ENCODE measurements at places on chromosomes 4 and X.

- no peaks in the 10 kb centered on the region for H3K4me1 ChIP-seq
- peak; percentile 74 for DNase-seq
- no peaks in the 10 kb centered on the region for H3K36me3 ChIP-seq
- H3K4me3 ChIP-seq: no peak overlapping the region
- H3K27ac ChIP-seq: no peak overlapping the region
Measured at GRCh38 chrX:107324493-107325310, 118.3 kb downstream of the DNAAF6 start.

DNA sequence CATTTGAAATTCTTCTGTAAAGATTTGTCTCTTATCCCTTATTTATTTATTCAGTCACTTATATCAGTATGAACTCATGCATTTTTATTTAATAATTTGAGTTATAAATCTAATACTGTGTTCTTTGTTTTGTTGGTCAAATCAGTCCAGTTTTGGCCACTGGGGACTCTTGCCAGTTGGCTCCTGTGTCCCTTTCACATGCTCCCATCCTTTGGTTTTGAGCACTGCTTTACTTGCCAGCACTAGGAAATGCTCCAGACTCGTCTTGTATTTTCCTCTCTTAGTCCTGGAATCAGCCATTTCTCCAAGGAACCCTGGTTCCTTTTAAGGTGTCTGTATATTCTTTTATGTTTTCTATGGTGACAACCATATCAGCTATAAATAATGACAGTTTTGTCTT is 28.1 kb downstream of the KANTR start:
- no peaks in the 10 kb centered on the region for H3K27me3 ChIP-seq
- no peaks in the 10 kb centered on the region for H3K4me1 ChIP-seq
- no peak overlapping the region for H3K4me3 ChIP-seq
- no peaks in the 10 kb centered on the region for H3K36me3 ChIP-seq

GRCh38 chrX:118504581-118504980 is 9.0 kb downstream of the DOCK11 start:
- H3K36me3 ChIP-seq: no peaks in the 10 kb centered on the region
- H3K4me1 ChIP-seq: no peaks in the 10 kb centered on the region
- no peaks in the 10 kb centered on the region for H3K27me3 ChIP-seq
- H3K27ac ChIP-seq: no peak overlapping the region

- peaks cover 7% of the 10 kb centered on the region for H3K4me1 ChIP-seq
- H3K36me3 ChIP-seq: no peaks in the 10 kb centered on the region
- peaks cover 5% of the 10 kb centered on the region for H3K27me3 ChIP-seq
Measured at GRCh38 chr4:8144359-8144758, 14.3 kb downstream of the ABLIM2 start.

GRCh38 chr4:150242820-150243458 is 164.7 kb downstream of the DCLK2 start:
- peak; percentile 74 for DNase-seq
- no peaks in the 10 kb centered on the region for H3K27me3 ChIP-seq
- peaks cover 39% of the 10 kb centered on the region for H3K36me3 ChIP-seq
- no peak overlapping the region for H3K4me3 ChIP-seq
- H3K4me1 ChIP-seq: peaks cover 19% of the 10 kb centered on the region

DNA sequence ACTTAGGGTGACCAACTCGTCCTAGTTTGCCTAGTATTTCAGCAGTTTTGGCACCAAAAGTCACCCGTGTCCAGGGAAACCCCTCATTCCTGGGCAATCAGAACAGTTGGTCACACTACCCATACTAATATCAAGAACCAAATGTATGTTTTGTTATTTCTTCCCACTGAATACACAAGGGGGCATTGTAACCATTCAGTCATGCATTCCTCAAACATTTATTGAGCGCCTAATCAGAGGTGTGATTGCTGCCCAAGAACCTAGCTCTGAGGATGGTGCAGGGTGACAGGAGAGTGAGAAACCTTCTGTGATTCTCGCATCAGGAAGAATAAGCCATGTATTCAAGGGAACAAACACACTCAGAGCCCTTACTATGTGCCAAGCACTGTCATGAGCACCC is 69.8 kb upstream of the RAI2 start:
- H3K27ac ChIP-seq: no peak overlapping the region
- H3K27me3 ChIP-seq: peaks cover 6% of the 10 kb centered on the region
- no peaks in the 10 kb centered on the region for H3K36me3 ChIP-seq
- H3K4me1 ChIP-seq: no peaks in the 10 kb centered on the region
- DNase-seq: no peak

DNA sequence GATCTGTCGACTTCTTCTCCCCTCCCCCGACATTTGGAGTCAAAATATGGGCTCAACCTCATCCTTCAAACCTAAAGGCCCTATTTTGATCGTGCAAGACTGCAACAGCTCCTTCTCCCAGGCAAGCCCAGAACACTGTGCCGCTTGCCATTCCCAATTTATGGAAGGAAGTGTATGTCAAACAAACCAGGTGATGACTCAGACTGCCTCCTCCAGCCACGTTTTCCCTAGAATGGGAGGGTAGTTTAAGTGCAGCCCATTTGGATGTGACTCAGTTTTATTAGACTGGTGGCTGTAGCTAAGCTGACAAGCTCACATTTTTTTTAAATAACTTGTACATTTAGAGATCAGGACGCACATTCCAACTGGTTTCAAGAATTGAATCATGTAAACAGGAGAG is 570.4 kb upstream of the DIPK2B start:
- peaks cover 39% of the 10 kb centered on the region for H3K36me3 ChIP-seq
- H3K27me3 ChIP-seq: no peaks in the 10 kb centered on the region
- H3K4me3 ChIP-seq: peak overlapping the region; percentile 69

- H3K27ac ChIP-seq: no peak overlapping the region
- H3K4me3 ChIP-seq: peak overlapping the region; percentile 53
- H3K27me3 ChIP-seq: peaks cover 8% of the 10 kb centered on the region
- H3K4me1 ChIP-seq: peaks cover 3% of the 10 kb centered on the region
- peak; percentile 1 for DNase-seq
Measured at GRCh38 chrX:38563030-38563429, 1.7 kb downstream of the TSPAN7 start.

DNA sequence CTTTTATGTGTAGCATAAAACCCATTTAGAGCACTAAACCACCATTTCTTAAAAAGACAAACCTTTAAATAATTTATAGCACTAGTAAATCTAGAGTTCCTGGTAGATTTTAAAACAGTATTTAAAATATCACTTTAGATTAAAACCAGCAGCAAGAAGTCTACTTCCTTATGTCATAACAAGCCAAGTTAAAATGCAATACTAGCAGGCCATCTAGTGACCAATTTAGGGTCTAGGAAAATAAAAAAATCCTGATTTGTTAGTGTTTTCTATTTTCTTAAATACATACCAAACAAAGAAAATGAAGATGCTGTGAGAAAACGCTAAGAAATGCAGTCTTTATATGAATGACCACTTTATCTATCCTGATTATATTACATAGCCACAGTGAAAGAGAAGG is 53.9 kb downstream of the PAPSS1 start:
- H3K27ac ChIP-seq: no peak overlapping the region
- no peaks in the 10 kb centered on the region for H3K27me3 ChIP-seq
- DNase-seq: peak; percentile 2
- H3K4me3 ChIP-seq: no peak overlapping the region
- H3K4me1 ChIP-seq: peaks cover 7% of the 10 kb centered on the region

DNA sequence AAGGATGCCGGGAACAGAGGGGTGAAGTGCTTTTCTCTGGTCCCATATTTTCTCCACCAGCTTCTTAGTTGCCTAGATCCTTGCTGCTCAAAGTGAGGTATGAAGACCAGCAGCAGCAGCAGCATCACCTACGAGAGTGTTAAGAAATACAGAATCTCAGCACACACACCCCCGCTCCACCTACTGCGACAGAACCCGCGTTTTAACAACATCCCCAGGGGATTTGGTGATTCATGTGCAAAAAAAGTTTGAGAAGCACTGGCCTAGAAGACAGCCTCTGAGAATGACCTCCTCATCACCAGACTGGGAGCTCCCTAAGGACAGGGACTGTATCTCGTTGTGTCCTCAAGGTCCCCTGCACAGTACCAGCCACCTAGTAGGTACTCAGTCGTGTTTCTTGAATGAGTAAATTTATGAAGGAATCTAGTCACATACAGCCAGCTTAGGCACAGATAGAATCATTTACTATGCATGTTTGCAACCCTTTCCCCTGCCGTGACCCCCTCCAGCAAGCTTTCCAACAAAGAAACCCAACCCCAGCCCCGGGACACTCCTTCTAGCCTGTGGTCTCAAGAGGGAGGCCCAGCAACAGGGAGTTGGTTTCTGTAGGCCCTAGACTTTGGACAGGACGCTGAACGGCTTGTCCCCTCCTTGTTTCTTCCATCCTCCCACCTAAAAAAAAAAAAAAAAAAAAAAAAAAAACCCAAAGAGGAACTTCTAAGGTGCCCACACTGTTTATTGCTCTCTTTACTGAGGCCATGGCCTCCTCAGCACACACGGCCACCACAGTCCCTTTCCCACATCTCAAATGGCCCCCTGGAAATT is 21.5 kb downstream of the RTL5 start:
- H3K4me1 ChIP-seq: peaks cover 25% of the 10 kb centered on the region
- no peak for DNase-seq

DNA sequence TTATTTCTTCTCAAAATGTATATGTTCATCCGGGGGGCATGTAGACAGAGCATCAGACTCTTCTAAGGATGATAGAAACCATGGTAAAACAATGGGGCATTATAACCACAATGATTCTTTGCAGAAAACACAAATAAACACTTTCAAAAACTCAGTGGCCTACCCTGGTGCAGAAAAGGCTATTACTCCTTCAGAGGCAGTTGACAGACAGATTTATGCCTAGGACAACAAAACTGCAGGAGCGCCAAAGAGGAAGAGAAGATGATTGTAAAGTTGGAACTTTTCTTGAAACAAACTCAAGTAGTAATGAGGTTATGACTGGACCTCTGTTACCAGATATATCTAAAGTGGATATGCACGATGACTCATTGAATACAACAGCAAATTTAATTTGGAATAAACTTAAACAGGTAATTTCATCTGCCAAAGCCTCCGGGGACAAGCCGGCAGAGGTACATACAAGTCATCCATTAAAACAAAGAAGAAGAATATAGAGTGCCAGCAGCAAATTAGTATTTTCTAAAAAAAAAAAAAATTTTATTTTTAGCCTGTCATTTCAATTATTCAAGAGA is 1068.4 kb upstream of the INTU start:
- no peaks in the 10 kb centered on the region for H3K36me3 ChIP-seq
- no peaks in the 10 kb centered on the region for H3K4me1 ChIP-seq
- no peak overlapping the region for H3K27ac ChIP-seq
- no peaks in the 10 kb centered on the region for H3K27me3 ChIP-seq
- H3K4me3 ChIP-seq: no peak overlapping the region

DNA sequence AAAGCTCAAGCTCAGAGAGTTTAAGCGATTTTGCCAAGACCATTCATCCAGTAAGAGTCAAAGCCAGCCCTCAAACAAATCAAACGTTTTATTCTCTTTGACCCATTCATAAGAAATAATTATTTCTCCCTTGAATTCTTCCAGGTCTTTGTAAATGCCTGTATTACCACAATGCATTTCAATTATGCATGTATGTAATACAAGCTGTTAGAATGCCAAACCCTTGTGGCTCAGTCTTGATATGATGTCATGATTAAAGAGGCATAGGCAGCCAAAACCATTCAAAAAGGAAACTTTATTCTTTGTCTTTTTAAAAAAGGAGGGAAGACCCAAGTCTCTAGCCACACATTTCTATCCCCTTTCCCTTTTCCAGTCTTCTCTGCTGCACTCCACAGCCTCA is 56.5 kb upstream of the PGM2 start:
- no peaks in the 10 kb centered on the region for H3K4me1 ChIP-seq
- no peak overlapping the region for H3K27ac ChIP-seq
- no peaks in the 10 kb centered on the region for H3K36me3 ChIP-seq
- no peak overlapping the region for H3K4me3 ChIP-seq
- H3K27me3 ChIP-seq: no peaks in the 10 kb centered on the region
- DNase-seq: no peak

DNA sequence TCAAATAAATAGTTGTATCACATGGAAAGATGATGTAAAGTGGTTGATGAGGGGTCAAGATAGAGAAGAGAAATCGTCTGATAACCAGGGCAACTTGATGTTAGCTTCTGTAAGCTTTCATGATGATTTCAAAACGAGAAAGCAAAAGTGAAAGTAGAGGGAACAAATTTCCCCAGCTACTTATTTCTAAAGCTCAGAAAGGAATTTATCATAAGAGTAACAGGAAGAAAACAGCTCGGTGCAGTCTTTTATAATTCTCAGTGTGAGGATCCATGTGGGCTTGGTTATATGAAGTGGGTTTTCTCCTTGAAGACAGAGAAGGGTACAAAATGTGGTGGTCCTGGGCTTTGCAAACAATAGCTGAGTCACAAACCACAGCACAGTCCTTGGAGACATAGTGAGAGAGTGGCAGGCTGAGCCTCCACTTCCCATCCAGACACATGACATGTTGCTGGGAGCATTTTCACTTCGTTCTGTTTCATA is 32.1 kb upstream of the GLRA2 start:
- H3K4me1 ChIP-seq: no peaks in the 10 kb centered on the region
- no peak for DNase-seq
- no peaks in the 10 kb centered on the region for H3K36me3 ChIP-seq
- H3K27me3 ChIP-seq: no peaks in the 10 kb centered on the region
- no peak overlapping the region for H3K27ac ChIP-seq

GRCh38 chrX:53441531-53442321 is 7.6 kb upstream of the HSD17B10 start:
- peak overlapping the region; percentile 29 for H3K27ac ChIP-seq
- no peaks in the 10 kb centered on the region for H3K36me3 ChIP-seq
- peak overlapping the region; percentile 52 for H3K4me3 ChIP-seq
- peak; percentile 98 for DNase-seq
- peaks cover 17% of the 10 kb centered on the region for H3K27me3 ChIP-seq

DNA sequence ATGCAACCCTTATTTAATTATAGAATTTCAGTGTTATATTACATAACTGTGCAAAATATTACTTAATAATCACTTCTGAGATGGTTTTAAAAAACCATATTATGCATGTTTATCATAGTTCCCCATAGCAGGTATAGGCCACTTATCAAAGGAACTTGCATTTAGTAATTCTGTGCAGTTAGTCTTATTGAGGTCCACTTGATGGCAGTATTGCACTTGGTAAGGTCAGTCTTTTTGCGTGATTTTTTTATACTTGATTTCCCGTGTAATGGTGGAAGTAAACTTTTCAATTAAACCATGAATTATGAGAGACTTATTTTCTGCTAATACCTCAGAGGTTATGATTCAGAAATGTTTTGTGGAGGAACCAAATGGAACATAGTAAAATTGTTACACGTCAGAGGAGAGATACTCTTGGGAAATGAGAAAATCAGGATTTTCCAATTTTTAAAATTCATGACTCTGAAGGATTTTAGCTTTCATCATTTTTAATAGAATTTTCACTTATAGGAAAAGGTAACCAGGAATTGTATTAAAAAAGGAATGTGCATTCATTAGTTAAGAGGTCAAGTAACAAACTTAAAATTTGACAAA is 230.0 kb downstream of the CCSER1 start:
- peak overlapping the region; percentile 9 for H3K4me3 ChIP-seq
- DNase-seq: peak; percentile 47
- no peaks in the 10 kb centered on the region for H3K36me3 ChIP-seq
- no peak overlapping the region for H3K27ac ChIP-seq

DNA sequence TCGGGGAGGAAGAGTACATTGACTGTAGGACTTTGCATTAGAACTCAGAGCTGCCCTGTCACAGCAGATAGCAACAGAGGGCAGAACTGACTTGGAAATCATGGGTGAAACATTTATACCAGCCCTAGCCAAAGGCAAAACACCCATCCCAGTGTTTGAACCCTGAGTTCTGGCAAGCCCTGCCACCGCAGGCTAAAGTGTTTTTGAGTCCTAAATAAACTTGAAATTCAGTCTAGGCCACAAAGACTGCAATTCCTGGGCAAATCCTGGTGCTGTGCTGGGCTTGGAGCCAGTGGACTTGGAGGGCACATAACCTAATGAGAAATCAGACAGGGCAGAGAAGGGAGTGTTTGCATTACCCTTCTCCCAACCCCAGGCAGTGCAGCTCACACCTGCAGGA is 1015.7 kb downstream of the FSTL5 start:
- no peak overlapping the region for H3K4me3 ChIP-seq
- H3K27ac ChIP-seq: no peak overlapping the region
- DNase-seq: no peak
- no peaks in the 10 kb centered on the region for H3K36me3 ChIP-seq
- no peaks in the 10 kb centered on the region for H3K27me3 ChIP-seq

Data from SK-N-SH (cell line).